Sciatic nerve (tissue), 2 donors: ENCODE measurements at places on chromosomes 7 and 10. TPM values are rescaled to one million over a fixed set of nuclear protein-coding genes. Genes with fewer than 3 reads are reported as not detected.

The HECW1 gene
- 4.8 TPM for total RNA-seq

The AKR1E2 gene
- total RNA-seq: 25.1 TPM

The CRTAC1 gene
- 23.0 TPM for total RNA-seq

The SFMBT2 gene
- total RNA-seq: 14.6 TPM

The ELOVL3 gene
- not detected for total RNA-seq

The MGMT gene
- total RNA-seq: 24.5 TPM

DNA sequence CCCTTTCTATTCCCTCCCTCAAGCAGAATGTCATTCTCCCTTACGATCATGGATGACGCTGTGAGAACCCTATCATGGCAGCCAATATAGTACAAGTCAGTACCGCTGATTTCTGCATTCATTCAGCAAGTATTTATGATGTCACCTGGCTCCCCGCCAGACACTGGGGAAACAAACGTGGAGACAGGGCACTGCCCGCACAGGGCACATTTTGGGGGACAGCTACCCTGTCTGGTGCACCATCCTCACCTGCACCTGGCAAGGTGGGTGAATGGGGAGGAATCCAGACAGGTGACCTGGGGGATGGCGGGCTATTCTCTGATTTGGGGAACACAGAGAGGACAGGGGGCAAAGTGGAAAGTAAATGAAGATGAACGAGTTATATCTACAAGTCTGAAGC is 28.4 kb downstream of the MKI67 start:
- no peak for DNase-seq

- no peak for DNase-seq
Observed at GRCh38 chr7:105289704-105290103, 99.0 kb downstream of the SRPK2 start.

DNA sequence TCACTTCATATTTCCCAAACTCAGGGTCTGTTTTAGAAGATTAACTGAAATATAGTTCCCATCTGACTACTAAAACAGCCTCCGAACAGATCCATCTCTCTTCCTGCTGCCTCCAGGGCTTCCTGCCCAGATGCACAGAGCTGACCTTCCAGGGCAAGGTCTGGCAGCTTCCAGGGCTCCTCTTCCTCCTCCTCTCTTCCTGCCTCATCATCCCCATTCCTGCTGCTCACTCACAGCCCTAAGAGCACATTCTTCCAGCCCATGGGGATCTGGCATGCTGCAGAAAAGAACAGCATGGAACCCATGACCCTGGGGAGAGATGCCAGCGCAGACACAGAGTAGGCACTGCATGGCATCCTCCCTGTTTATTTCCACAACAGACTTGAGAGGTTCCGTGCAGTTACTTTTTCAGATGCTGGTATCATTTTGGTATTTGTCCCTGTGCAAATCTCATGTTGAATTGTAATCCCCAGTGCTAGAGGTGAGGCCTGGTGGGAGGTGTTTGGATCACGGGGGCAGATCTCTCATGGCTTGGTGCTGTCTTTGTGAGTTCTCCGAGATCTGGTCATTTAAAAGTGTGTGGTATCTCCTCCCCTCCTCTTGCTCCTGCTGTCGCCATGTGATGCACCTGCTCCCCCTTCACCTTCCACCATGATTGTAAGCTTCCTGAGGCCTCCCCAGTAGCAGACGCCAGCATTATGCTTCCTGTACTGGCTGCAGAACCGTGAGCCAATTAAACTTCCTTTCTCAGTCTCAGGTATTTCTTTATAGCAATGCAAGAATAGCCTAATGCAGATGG is 4.4 kb downstream of the PKD1L1 start:
- no peak for DNase-seq

- no peak for DNase-seq
Observed at GRCh38 chr10:98323221-98324164, 55.5 kb upstream of the LOXL4 start.

- DNase-seq: no peak
Observed at GRCh38 chr10:23742807-23743206, 303.9 kb downstream of the OTUD1 start.

- no peak for DNase-seq
Observed at GRCh38 chr10:126903656-126904360, 1.4 kb upstream of the DOCK1 start.

DNA sequence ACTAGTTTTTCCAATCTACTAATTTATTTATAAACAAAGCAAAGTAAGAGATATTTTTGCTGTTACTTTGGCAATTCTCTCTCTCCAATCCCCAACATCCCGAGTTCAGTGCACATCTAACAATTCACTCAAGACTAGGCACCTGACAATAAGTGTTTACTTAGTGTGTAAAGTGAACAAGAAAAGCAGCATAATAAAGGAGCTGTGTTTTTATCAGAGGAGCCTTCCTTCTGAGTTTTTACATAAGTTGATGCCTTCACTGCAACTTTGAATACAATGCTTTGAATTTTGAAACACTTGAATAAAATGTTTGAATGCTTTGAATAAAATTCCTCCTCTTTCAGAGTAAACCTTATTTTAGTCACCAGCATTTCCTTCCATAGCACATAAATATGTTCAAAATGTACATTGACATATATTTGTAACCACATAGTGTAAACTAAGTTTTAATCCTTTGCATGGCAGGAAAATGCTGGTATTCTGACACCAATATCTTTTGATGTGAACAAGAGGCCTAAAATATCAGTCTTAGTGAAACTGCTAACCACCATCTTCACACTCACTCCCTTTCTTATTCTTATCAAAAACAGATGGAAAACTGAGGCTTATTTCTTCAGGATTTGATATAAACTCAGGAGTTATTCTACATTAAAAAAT is 11.4 kb downstream of the PDK4 start:
- DNase-seq: no peak

DNA sequence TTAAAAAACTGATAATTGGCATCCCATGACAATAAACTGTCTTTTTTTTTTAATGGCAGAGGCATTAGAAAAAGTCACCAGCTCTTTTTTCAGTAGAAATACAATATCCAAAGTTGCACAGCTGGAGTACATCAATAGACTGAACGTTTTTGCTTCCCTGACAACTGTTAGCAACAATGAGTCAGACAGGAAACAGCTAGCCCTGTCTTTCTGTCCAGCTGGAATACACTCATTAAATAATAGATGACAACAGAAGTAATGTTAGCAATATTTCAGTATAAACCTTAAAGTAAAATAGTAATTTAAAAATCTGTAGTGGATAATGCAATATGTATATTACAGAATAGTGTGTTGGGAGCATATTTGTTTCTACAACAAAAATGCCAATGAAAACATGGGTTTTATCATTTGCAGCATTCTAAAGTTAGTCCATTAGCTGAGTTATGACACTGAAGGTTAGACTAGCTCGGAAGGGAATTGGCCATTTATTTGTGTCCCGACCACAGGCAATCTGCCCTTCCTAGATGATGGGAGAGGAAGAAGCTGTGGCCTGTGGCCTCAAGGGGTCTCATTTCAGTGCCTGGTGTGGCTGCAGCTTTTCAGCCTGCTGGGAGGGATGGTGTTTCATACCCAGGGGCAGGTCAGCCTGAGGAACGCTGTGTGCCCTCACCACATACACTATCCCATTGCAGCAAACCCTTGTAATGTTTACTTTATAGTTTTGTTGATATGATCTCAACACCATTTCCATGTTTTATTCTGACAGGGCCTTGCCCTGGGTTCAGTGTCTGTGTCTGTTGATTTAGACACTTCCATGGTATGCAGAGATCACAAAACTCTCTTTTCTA is 173.3 kb downstream of the SLC16A9 start:
- DNase-seq: no peak

- DNase-seq: no peak
Observed at GRCh38 chr7:128067983-128068382, 36.7 kb upstream of the LRRC4 start.

- DNase-seq: no peak
Observed at GRCh38 chr7:100433592-100434296, 2.6 kb downstream of the PPP1R35 start.

DNA sequence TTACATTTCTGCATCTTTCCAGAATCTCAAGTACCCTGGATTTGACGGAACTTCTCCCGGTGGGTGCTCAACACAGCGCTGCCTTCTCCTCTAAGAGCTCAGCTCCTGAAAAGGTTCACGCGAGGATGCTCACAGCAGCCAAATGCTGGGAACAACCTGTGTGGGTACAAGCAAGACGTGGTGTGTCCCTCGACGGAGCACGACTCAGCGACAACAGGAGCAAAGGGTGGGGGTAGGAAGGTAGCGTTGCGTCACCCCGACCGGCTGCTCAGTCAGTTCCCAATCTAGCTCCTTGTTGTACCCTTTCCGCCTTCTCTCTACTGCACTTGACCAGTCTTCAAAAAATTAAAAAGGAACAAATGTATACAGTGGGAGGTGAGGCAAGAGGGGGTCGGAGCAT is 117.3 kb downstream of the PTPRN2 start:
- no peak for DNase-seq

GRCh38 chr7:69687739-69688433 is 89.6 kb downstream of the AUTS2 start:
- DNase-seq: no peak
